ENCODE measurements at places on chromosomes 3 and 15. TPM values are rescaled to one million over a fixed set of nuclear protein-coding genes. Genes with fewer than 3 reads are reported as not detected.

DZIP1L gene
- total RNA-seq, result 10.2 TPM

TM4SF1 gene
- total RNA-seq, result 948 TPM

GOLGA6L10 gene
- total RNA-seq, result 0.59 TPM

XCR1 gene
- not detected for total RNA-seq

SAMMSON gene
- total RNA-seq, result not detected

CCDC54 gene
- not detected for total RNA-seq

SKOR1 gene
- 0.05 TPM for total RNA-seq

KNG1 gene
- not detected for total RNA-seq

CFAP91 gene
- total RNA-seq, result 0.15 TPM

RETNLB gene
- total RNA-seq, result not detected
